ENCODE measurements at places on chromosomes 11 and 22.

- no peak for DNase-seq
These were observed 632 bp downstream of the OR10Q1 start for GRCh38 chr11:58227956-58228615.

DNA sequence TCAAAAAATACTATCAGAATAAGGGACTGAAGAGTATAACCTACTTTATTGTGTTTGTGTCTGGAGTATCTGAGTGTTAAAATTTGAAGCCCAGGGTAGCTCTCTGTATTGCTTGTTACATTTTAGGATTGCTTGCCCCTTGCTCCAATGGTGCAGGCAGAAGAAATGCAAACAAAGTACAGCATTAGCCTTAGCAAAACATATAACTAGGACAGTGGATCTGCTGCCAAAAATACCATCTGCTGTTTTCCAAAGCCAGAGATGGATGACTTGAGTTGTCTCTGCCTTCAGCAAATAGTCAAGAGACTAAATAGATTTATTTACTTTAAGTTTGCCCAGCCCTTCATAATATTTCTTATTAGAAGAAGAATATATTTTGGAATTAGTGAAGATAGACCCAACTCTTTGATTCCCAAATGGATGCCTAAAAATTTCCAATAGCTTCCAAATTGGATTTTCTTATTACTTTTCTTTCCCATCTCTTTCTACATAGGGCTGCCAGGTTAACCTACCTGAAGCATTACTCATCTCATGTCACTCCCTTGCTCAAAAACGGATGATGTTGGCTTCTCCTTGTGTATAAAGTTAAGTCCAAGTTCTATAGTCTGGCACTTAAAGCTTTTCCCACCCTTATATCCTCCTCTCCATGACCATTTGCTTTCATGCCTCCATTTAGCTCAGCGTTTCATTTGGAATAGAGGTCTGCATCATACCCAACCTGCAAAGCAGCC is 66.3 kb downstream of the LDLRAD3 start:
- DNase-seq, result peak; percentile 40

DNA sequence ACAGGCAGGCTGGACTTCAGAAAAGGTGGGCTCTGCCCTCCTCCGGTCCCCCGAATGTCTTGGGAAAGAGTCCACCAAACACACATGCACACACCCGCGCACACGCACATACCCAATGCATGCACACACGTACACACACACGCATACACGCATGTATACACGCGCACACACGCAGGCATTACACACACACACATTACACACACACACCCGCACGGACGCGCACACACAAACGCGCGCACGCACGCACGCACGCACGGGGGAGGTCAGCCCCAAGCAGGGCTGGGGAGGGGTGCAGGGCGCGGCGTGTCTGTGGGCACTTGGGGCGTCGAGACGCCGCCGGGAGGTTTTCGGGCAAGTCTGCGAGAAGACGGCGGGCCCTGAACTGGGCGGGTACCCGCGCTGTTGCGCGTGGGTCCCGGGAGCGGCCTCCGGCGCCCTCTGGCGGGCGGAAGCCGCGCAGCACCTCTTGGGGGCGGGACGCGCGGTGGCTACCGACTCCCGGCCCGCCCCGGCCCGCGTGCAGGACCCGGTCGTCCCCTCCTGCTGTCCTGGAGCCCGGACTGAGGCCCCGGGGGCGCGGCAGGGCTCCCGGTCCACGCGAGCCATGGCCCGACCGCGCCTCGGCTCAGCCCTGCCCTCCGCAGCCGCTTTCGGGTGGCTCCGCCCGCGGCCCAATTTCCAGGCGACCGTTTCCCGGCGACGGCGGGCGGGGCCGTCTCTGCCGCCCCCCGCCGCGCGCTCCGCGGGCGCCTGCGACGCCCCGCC is 3.6 kb downstream of the SEPTIN5 start:
- DNase-seq, result peak; percentile 60

DNA sequence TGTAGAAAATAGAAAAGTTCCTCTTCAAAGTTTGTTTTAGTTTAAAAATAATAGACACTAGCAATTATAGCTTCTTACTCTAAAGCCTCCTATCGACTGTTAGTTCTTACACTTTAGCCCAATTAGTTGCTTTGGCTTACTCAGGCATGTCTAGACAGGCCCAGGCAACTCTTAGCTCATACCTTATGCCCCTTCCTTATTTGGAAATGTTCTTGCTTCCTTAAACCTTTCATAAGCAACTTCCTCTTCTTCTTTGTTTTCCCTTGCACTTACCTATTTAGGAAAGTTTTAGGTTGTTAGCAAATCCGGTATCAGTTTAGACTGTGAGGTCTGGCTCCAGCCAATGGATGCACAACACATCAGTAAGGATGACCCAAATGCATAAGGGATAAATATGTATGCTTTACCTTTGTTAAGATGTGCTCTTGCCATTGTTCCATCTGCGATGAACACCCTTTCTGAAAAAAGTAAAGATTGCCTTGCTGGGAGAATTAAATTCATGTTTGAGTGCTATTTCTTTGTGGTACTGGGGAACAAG is 1277.5 kb upstream of the CNTN5 start:
- DNase-seq, result no peak

- peak; percentile 13 for DNase-seq
These were observed 9.6 kb downstream of the ADM start for GRCh38 chr11:10314199-10315072.

GRCh38 chr11:18452927-18453326 is 2.7 kb upstream of the LDHAL6A start:
- DNase-seq, result no peak

GRCh38 chr11:82927264-82927880 is 25.8 kb downstream of the DDIAS start:
- DNase-seq, result peak; percentile 52

DNA sequence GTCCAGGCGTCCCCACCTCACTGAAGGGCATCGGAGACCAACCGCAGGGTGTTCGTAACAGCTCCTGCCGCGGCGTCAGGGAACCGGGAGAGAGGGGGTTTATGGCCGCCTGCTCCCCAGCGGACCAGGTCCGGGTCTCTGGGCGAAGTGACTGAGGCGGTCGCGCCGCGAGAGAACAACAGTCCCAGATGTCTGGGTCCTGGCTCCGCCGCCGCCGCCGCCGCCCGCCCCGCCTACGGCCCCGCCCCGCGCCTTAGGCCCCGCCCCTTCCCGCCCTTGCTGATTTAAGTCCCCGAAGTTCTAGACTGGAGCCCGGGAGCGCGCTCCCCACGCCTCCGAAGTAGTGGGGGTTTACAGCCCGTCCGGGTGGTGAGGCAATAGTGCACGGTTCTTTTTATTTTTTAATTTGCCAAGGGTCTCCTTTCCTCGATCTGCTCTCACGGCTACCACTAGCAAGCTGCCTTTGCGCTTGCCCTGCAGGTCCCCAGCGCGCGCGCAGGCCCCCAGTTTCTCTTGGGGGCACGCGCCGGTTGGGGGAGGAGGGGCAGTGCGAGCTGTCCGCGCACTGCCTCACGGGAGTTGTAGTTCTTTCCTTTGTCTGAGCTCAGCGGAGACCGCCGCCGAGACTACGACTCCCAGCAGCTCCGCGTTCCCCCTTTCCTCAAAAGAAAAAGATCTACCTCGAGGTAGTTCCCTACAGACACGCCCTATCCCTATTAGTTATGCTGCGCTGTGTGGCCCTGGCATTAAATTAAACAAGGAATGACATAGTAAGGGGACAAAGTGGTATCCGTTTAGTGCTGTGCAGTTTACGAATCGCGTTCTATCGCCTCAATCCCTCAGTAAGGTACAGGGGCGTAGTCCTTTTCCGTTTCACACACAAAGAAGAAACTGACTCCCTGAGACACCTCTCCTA is at the start of gene PGM2L1:
PGM2L1 (minus strand) TSS at position 190 of the 916 bp plus-strand sequence. CDS start 272 bp downstream, outside the sequence.
- DNase-seq, result peak; percentile 97

- DNase-seq, result no peak
These were observed 1233.8 kb upstream of the CNTN5 start for GRCh38 chr11:97786961-97787360.

GRCh38 chr11:70567680-70568034 is 169.3 kb downstream of the CTTN start:
- no peak for DNase-seq
